Natural killer cell (primary cell): ENCODE measurements at places on chromosomes 13 and 19. TPM values are rescaled to one million over a fixed set of nuclear protein-coding genes. Genes with fewer than 3 reads are reported as not detected.

DNA sequence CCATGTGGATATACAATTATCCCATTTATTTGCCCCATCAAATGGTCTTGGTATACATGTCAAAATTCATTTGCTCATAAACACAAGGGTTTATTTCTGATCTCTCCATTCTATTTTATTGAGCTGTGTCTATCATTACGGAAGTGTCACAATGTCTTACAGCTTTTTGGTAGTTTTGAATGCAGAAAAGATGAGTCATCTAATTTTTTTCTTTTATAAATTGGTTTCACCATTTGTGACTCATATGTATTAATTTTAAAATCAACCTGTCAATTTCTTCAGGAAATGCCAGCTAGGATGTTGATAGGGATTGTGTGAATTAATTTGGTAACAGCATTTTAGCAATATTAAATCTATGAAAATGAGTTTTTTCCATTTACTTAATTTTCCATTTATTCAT is 2549.4 kb downstream of the PCDH9 start:
- no peak for DNase-seq

- DNase-seq: no peak
Observed at GRCh38 chr13:21256351-21256761, 79.9 kb downstream of the MRPL57 start.

DNA sequence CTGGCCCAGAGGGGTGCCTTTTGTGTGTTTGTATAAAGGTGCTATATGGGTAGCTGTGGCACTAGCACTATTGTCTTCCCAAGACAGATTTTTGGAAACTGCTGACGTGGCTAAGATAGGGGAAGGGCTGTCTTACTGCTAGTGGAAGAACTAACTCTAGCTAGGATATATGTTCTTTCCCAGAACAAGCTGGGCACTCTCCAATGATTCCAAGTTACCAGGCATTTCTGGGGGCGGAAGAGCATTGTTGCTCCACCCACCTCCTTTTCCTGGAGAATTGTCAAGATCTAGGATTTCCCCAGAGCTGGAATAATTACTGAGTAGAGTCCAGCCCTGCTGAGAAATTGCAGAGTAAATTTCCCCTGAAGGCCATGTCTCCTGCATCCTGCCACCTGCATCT is 408.3 kb downstream of the KLF5 start:
- no peak for DNase-seq

GRCh38 chr13:41065078-41065477 is 3.8 kb downstream of the WBP4 start:
- no peak for DNase-seq

GRCh38 chr13:50518781-50519201 is 324.7 kb downstream of the DLEU7 start:
- no peak for DNase-seq

- no peak for DNase-seq
Observed at GRCh38 chr13:33913829-33914228, 95.9 kb downstream of the RFC3 start.

DNA sequence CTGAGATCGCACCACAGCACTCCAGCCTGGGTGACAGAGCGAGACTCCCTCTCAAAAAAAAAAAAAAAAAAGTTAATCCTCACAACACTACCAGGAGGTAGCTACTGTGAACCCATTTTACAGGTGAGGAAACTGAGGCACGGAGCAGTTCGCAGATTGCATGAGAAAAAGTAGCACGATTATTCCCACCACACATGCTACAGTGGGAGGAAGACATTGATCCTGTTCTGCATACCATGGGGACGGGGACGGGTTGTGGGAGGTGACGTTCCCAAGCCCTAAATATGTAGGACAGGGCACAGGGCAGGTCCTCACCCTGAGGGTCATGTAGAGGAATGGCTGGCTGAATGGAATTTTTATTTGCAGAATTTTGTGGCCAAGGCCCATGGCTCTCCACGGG is 23.7 kb downstream of the CLEC17A start:
- DNase-seq: no peak

- DNase-seq: peak; percentile 69
Observed at GRCh38 chr13:46679369-46680120, 117.4 kb downstream of the ESD start.

- DNase-seq: peak; percentile 76
Observed at GRCh38 chr19:45403781-45404556, 900 bp downstream of the PPP1R13L start.

DNA sequence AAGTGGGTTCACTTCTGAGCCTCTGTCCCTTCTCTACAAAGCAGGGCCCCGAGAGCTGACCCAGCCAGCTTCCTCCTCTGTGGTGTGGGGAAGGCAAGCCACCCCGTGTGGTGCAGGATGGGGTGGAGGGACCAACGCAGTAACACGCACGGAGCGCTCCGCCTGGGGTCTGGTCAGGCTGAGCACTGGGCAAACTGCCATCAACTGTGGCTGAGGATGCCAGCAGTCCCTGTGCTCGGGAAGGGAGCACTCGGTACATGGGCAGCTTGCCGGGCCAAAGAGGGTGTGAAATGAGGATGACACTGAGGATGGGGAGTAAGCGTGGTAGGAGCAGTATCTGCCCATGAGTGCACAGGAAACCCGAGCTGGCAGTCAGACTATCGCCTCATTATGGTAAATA is 7.6 kb upstream of the GMIP start:
- DNase-seq: no peak

GRCh38 chr13:83151308-83151660 is 731.0 kb downstream of the SLITRK1 start:
- no peak for DNase-seq

The VAV1 gene
- 164 TPM for total RNA-seq

The FPR3 gene
- not detected for total RNA-seq

The BRSK1 gene
- 9.8 TPM for total RNA-seq

The COL4A2 gene
- total RNA-seq: not detected

The FGF21 gene
- not detected for total RNA-seq

The ZNF580 gene
- total RNA-seq: 40.0 TPM

The LHFPL6 gene
- not detected for total RNA-seq

The URAD gene
- total RNA-seq: not detected

The MPND gene
- total RNA-seq: 31.1 TPM
